Liver (tissue), 10 donors: ENCODE measurements at places on chromosomes 6 and 20. TPM values are rescaled to one million over a fixed set of nuclear protein-coding genes. Genes with fewer than 3 reads are reported as not detected.

The NKAIN2 gene
- polyA plus RNA-seq: 0.05 TPM

The DDX43 gene
- 0.13 TPM for polyA plus RNA-seq

The ADGRF4 gene
- polyA plus RNA-seq: not detected

The FAM209B gene
- not detected for polyA plus RNA-seq

The C20orf202 gene
- 0.07 TPM for polyA plus RNA-seq
